Bone marrow (tissue), 2 donors: ENCODE measurements at places on chromosomes 12 and 14.

GRCh38 chr14:94473666-94474410 is 2.2 kb downstream of the SERPINA9 start:
- no peak for DNase-seq

GRCh38 chr12:81615026-81615588 is 144.0 kb downstream of the PPFIA2 start:
- no peak for DNase-seq

- DNase-seq: no peak
These were observed 2.4 kb upstream of the KRT83 start for GRCh38 chr12:52323416-52324152.

GRCh38 chr12:88566430-88566829 is 13.8 kb downstream of the KITLG start:
- DNase-seq: no peak

DNA sequence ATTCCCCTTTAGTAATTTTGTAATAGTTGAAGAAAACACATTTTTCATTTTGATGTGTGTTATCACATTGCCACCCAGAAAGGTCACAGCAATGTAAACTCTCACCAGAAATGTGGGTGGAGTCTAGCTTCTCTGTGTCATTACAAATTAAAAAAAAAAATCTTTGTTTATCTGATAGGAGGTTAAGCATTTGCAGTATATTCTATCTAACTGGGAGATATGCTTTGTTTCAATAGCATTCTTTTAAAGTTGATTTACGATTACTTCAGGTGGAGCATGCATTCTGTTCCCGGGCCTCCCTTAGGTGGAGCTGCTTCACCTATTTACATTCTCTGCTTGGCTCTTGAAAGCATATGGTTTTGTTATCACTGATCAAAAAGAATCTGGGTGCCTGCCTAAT is 7.8 kb downstream of the ADIPOR2 start:
- no peak for DNase-seq

- no peak for DNase-seq
These were observed 832.9 kb downstream of the C12orf50 start for GRCh38 chr12:87196321-87196720.

- no peak for DNase-seq
These were observed 739.6 kb upstream of the TBX3 start for GRCh38 chr12:115423546-115423987.

- no peak for DNase-seq
These were observed 29.2 kb downstream of the BBS10 start for GRCh38 chr12:76318773-76319594.

DNA sequence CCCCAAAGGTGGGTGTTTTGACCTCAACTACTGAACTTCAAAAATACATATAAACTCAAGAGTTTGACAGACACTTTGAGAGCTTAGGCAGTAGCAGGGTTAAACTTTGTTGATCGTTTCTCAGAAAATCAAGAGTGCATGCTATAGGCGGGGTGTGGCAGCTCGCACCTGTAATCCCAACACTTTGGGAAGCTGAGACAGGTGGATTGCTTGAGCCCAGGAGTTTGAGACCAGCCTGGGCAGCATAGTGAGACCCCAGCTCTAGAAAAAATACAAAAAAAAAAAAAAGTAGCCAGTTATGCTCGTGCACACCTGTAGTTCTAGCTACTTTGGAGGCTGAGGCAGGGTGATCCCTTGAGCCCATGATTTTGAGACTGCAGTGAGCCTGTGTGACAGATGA is 12.3 kb downstream of the NANOG start:
- no peak for DNase-seq

DNA sequence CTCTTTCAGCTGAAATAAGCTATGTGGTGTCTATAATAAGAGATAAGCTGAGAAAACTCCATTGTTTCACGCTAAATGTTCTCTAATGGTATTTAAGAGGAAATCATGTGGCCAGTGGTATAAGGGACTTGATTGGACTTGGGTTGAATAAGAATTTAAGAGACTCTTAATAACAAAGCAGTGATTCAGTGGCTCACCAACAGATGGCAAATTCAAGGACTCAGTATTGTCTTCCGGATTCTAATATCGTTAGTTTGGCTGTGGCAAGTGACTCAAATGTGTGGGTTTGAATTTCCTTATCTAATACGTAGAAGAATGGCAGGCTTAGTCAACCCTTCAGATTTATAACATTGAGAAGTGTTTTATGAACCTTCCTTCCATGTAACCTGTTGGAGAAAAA is 49.1 kb upstream of the KCNH3 start:
- no peak for DNase-seq

DNA sequence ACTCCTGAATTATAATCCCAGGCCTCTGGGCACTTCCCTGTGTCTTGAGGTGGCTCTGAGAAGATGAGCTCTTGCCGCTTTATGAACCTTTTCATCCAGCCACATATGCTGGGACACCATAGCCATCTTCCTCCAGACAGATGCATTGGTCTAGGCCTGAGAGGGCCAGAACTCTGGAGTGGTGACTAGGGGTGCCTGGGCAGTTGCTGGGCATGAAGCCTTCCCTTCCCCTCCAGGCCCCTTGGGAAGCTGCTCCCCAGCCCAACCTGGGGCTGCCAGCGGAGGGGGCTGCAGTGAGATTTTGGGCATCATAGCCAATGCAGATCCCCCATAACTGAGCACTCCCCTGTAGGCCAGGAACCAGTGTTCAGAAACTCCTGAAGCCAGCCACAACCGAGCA is 135.2 kb downstream of the GCH1 start:
- no peak for DNase-seq

DNA sequence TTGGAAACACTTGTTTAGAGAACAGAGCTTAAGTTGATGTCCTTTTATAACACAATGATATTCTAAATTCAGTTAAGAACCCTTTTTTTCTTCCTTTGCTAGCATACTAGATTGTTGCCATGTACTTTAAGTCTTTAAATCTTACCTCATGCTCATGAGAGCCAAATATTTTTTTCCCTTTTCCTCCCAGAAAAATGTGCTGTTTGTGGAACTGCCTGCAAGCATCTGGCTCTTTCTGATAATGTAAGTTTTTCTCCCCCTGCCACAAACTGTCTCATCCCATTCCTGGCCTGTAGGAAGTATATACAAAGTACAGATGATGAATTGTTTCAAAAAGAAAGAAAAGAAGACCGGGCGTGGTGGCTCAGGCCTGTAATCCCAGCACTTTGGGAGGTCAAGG is 5.3 kb downstream of the RNF212B start:
- no peak for DNase-seq

DNA sequence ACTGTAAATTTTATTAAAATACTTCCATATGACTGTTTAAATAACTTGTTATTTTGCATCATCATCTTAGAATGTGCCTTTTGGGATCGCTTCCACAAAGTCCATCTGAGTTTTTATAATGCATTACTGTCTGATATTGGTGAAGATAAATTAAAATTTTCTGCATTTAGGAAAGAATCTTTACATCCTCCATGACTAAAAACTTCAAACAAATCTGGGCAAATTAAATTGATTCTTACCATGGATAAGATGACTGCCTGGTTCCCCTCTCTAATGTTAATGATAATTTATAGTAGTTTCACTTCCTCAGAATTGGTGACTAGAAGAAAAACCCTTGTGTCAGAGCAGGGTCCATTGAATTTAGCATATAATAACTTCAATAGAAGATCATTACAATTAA is 94.7 kb upstream of the SLC38A4 start:
- DNase-seq: no peak

- no peak for DNase-seq
These were observed 43.0 kb downstream of the GLRX5 start for GRCh38 chr14:95577870-95578269.

- no peak for DNase-seq
These were observed 42.3 kb downstream of the CPM start for GRCh38 chr12:68890701-68891113.

GRCh38 chr12:93429448-93429847 is 12.3 kb downstream of the UBE2N start:
- no peak for DNase-seq

DNA sequence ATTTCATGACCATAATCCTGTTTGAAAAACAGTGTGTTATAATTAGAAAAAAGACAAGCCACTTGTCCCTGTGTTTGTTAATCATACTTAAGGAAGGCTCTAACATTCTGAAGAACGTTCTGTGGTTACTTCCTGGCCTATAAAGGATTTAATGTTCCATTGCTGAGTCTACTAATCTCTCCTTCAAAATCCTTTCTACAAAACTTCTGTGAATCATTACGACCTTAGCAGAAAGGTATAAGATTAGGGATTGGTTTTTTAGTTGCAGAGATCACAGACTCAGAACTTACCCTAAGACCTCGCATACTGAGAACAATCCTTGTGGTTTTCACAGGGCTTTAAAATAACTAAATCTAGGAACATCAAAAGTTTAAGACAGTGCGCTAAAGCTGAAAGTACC is 48.3 kb downstream of the TMCC3 start:
- no peak for DNase-seq

GRCh38 chr12:123149501-123150274 is 1.2 kb downstream of the PITPNM2 start:
- DNase-seq: no peak

DNA sequence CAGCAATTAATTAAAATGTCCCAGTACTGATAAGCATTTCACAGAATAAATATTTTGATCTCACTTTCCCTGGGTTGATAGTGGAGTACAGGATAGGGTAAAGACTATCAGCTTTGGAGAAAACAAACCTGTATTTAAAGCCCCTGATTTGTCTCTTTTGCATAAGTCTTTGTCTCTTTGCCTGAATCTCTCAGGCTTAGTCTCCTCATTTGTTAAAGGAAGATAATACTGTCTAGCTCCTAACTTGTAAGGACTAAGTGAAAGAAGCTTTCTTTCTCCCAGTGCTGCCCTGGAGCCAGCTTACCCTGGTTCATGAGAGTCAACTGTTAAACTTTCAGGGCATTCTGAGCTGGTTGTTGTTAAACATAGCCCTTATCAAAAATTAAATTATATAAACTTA is 5.5 kb upstream of the NR1H4 start:
- DNase-seq: no peak
